ENCODE measurements at places on chromosomes 6 and 20.

DNA sequence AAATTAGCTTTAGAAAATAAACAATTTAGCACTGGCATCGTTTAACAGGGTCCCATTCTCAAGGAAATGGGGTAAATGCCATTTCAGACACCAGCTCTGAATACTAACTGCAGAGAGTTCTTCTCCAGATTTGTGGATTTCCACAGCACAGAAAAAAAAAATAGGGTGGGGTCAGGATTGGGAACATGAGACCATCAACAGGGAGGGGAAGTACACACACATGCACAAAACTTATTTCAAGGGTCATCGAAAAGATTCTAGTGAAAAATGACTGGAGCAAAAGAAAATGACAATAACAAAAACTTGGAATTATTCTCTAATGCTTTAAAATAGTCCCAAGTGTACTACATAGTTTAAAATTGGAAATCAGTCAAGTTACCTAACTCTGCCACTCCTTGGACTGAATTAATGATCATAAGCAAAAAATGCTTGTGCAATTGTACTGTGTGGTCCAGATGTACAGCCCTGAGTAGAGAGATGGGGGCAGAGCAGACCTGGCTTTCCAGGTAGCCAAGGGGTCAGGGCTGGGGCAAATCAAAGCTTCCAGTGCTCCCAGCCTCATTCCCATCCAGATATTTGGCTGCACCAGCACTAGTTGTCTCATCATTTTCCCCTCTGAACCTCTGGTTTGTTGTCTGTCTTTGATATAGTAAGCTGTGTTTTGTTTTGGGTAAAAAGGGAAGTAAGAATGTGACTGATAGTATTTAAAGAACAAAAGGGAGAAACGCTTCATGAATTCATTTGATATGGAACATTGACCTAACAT lies 152.4 kb downstream of the SOBP start:
- no peak for DNase-seq

GRCh38 chr6:43702171-43702533 lies 14.6 kb upstream of the MRPS18A start:
- DNase-seq = no peak

GRCh38 chr20:61053487-61053886 lies 198.6 kb upstream of the CDH4 start:
- DNase-seq = no peak

DNA sequence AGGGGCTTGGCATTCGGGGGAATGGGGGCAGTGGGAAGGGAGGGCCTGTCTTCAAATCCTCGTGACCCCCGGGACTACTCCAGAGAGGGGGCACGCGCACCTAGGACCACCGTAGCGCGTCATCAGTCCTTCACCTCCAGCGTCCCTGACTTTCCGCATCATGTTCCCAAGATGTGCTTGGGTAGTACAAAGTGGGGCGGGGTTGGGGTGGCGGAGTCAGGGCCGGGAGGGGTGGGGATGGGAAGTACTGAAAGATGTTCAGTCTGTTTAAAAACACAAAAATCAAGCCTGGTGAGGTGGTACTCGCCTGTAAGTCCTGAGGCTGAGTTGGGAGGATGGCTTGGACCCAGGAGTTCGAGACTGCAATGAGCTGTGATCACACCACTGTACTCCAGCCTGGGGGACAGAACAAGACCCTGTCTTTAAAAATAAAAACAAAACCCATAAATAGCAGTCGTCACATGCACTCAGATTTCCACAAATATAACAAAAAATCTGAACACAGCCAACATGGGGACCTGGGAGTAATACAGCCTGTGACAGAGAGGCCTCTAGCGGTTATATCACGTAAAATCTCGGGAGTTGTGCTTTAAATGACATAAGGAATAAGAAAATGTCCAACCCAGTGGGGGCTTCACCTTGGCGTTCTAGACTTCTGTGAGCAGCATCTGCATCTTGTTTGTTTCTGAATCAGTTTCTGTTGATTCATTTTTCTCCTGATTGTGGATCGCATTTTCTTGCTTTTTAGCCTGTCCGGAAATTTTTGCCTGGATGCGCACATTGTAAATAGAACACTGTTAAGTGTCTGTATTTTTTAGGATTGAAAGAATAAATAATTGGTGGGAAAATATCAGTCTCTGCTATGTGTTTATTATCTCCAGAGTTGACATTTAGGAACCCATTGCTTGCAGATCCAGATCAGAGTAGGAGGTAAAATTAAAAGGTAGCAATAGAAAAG lies 698 bp upstream of the LRP11 start:
- no peak for DNase-seq

DNA sequence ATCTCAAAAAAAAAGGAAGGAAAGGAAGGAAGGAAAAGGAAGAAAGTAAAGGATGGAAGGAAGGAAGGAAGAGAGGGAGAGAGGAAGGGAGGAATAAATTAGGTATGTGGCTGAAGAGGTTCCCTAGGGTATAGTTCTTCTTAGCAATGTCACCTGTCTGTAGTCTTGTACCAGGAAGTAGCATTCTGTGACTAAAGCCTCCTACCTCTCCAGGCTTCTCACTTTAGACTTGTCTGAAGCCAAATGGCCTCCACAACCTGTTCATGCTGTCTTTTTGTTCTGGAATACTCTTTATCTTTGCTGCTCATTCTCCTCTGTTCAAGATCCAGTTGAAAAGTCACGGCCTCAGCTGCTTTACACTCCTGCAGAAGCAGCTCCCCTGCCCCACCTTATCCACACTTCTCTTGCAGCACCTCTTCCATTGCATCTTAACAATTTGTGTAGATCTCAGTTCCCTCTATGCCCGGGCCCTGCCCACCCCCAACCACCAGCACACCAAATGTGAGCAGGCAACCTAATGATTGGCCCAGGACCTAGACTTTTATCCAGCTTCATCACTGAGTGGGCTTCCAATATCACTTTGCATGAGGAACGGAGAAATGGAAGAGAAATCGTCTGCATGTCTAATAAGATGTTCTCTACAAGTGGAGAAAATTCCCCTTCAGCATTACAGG lies 19.1 kb downstream of the GCNT2 start:
- DNase-seq = no peak

GRCh38 chr20:37379967-37380828 lies 34.3 kb downstream of the SRC start:
- no peak for DNase-seq

DNA sequence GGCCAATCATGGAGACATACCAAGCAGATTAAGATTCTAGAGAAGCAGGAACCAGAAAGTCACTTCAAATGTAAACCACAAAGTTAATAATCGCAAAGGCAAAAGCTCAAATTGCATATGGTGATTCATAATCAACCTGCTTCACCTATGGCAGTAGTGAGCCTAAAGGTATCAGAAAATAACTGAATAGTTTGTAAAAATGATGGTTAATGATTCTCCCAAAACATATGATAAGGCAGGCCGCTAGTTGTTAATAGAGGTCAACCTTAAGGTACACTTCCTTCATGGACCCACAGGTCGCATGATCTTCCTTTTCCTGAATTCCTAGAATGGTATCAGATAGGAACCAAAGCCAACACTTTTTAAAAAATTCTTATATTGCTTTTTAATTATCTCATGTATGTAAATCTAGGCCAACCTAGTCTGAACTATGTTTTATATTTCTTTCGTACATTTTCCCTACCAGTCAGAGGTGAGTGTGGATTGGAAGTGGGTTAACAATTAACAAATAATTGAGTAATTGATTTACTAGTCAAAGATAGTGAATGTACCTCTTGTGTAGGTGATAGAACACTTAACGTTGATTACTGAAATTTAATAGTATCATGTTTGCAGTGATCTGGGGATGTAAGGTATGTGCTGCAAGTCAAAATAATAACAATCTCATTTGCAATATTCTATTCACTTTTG lies 16.4 kb downstream of the TAAR2 start:
- DNase-seq = no peak

DNA sequence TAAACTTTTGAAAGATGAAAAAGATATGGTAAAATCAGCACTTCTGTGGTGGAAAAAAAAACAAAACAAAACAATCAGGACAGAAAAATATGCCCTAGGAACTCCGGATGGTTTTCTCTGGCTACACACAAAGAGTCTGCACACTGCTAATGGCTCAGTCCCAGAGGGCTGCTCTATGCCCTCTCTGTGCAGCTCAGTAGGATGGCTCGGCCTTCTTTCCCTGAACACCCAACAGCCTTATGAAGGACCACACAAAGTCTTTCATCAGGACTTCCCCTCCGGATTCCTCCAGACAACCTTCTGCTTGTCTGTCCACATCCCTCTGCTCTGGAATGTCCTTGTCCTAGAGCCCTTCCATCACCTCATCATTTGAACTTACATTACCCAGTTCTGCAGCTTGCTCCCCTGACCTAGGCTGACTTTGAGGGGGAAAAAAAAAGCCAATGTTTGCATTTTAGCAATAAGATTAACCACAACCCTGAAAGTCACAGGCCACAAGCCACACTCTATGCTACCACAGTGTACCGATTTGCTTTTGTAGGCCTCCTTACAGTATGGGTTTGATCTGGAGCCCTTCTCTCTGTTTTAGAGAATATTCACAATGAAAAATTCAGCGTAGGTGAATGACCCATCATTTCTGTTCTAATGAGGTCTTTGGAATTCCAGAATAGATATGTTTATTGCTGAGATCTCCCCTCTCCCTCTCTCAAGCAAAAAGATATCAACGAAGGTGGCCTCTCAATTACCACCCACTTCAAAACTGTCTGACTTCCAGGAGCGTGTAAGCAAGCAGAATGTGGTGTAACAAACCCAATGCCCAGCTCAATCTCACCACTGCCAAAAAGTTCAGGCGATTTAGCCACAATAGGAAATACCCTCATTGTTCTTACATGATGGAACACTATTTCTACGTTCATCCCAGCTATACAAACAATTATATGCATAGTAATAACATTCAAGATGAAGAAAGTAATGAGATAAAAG lies 164.0 kb downstream of the GMDS start:
- DNase-seq = no peak

DNA sequence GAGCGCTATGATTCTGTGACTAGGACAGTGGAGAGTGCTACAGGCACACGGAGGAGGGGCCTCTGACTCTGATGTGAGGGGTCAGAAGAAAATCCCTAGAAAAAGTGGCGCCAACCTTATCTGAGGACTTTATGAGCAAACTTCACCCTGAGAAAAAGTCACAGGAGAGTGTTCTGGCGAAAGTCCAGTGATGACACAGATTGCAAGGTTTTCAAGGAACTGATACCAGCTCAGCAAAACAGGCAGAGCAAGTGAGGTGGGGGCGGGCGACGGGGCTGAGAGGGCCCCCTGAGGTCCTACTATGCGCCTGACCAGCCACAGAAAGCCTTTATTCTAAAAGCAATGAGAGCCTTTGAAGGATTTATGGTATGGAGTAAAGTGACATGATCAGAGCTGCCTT lies 73.3 kb downstream of the SLC22A23 start:
- no peak for DNase-seq

GRCh38 chr20:6560978-6561377 lies 206.5 kb upstream of the BMP2 start:
- no peak for DNase-seq

DNA sequence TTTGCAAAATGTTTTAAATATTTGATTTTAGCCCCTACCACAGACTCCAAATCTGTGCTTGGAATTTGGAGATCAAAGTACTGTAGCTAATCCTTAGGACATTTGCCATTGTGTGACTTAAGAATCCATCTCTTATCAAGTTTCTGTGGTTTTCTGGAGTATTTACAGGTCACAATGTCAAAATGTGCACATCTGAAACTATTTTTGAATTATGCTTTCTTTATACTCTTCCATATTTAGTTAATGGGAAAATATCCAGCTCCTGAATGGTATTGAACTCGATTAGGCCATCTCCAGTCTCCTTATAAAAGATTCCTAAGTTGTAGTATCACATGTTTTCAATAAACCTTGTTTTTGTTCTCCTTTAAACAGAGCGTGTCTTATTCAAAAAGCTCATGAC lies 162.5 kb downstream of the KHDC1L start:
- no peak for DNase-seq
